ENCODE measurements at places on chromosomes 3 and 15.
A peak's percentile ranks its signal among the peaks of the same experiment; 100 is the strongest.

- DNase-seq, result no peak
Observed at GRCh38 chr3:162597226-162597625, 1100.6 kb downstream of the OTOL1 start.

GRCh38 chr15:60528530-60528929 is 49.6 kb upstream of the ICE2 start:
- peak; percentile 71 for DNase-seq

DNA sequence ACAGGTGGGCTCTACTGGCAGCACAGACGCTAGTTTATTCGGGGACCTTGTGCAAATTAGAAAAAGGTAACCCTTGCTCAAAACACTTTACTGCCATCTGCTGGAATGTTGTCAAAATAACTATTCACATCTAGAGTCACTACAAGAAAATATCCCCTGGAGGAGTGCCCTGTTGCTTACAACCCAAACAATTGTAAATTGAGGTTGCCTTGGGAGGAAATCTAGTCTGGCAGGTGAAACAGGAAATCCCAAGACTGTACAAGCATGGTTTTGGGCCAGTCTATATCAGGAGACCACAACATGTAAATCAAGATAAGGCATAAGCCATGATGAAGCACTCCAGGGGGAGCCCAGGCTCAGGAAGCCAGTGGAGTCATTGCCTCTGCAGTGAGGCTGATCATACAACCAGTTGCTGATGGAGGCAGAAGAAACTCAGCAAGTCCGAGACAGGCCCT is 136.8 kb upstream of the ACP3 start:
- peak; percentile 9 for DNase-seq

DNA sequence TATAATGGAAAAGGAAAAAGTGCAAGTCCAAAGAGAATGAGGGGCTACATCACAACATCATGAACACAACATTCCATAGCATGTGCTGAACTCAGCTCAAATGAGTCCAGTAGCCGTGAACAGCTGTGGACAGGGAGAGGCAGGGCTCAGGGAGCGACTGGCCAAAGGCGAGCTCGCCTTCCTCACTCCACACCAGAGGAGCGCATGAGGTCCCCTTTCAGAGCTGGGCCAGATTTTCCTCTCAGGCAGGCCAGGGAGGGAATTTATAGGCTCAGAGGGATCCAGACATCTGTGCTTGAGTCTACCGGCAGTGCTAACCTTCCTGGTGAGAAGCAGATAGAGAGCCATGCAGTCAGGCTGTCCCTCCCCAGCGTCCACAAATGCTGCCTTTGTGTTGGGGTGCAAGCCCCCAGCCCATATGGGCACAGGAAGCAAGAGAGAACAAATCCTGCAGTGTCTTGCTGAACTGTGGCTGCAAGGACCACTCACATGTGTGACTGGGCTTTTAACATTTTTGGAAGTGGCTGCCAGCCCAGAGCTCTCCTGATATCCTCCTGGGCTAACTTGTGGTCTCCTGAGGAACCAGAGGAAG is 32.5 kb downstream of the ARHGEF3 start:
- DNase-seq, result no peak

- DNase-seq, result no peak
Observed at GRCh38 chr3:38226273-38226672, 39.3 kb upstream of the SLC22A13 start.

- no peak for DNase-seq
Observed at GRCh38 chr3:155179437-155179827, 99.3 kb downstream of the MME start.

- DNase-seq, result no peak
Observed at GRCh38 chr3:115571413-115571812, 51.9 kb upstream of the GAP43 start.

DNA sequence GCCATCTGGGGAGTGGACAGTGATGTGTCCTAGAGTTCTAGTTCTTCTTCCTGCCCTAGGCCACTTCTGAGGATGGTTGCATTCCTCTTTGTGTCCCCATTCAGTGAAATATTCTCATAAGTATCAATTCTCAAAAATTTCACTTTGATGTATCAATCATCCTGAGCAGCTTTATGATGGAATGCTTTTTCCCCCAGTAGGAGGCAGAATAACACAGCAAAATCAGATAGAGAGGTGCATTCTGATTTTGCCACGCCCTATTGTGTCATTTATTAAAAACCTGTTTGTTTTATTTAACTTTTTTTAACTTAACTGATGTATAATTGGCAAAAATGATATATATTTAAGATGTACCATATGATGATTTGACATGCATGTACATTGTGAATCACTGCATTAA is 656.0 kb upstream of the GRM7 start:
- no peak for DNase-seq

- DNase-seq, result no peak
Observed at GRCh38 chr3:64352639-64352992, 127.3 kb upstream of the PRICKLE2 start.

GRCh38 chr3:87901141-87901540 is 157.7 kb downstream of the CGGBP1 start:
- DNase-seq, result no peak

GRCh38 chr15:65163041-65163440 is 22.1 kb downstream of the CLPX start:
- DNase-seq, result no peak

GRCh38 chr3:183151821-183152351 is 10.6 kb downstream of the LAMP3 start:
- DNase-seq, result no peak

GRCh38 chr15:68479406-68479805 is 47.4 kb upstream of the ITGA11 start:
- DNase-seq, result no peak

DNA sequence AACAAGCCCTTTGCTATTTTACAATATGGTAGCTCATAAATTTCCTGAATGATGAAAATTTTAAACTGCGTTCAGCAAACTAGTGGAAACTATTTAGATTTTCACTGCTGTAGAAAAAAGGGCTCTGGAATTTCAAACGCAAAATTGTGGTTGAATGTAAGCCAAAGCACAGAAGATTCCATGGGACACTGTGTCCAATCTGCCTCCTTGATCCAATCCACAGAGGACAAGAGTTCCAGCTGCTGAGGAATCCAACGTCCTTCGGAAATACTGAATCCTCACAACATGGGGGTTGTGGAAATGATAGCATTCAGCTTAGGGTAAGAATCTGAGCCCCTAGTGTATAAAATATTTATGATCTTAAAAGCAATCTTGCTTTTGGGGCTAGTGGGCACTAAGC is 161.0 kb downstream of the PLD1 start:
- DNase-seq, result no peak

- no peak for DNase-seq
Observed at GRCh38 chr15:58876306-58877106, 57.0 kb downstream of the SLTM start.

DNA sequence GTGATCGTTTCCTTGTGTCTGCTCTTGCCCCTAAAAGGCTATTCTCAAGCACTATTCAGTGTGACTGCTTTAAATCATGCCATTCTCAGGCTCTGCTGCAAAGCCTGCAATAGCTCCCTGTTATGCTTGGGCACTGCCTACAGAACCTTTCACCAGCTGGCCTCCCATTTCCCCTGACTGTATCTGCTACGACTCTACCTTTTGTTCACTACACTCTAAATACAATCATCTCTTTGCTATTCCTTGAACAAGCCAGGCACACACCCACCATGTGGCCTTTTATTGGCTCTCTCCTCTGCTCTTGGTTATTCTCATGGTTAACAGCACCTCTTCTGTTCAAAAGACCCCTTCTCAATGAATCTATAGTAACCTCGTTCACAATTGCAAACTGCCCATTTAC is 29.6 kb upstream of the FNDC3B start:
- DNase-seq, result no peak

- DNase-seq, result peak; percentile 35
Observed at GRCh38 chr15:51077221-51078153, 17.2 kb downstream of the TNFAIP8L3 start.

DNA sequence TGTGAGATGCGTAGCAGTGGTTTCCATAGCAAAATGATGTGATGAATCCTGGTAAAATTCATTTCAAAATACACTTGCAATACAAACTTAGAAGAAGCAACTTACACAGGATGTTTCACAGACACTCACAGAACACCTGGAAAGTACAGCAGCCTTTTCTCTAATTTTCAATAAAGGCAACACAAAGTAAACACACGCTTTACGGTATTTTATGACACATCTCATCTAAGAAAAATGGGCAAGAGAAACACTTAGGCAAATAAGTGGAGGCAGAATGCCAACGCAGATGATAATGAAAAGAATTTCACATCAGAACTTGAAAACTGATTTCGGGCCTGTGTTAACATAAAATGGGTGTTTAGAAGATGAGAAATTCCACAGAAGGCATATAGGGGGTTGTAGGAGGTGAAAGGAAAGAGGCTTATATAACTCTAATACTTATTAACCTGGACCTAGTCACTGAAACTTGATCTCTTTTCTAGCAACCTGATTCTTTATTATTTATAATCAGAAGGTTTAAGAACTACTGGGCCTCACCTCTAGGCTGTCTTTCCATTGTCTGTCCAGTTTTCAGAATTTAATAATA is 25.6 kb upstream of the MAP3K13 start:
- DNase-seq, result no peak

DNA sequence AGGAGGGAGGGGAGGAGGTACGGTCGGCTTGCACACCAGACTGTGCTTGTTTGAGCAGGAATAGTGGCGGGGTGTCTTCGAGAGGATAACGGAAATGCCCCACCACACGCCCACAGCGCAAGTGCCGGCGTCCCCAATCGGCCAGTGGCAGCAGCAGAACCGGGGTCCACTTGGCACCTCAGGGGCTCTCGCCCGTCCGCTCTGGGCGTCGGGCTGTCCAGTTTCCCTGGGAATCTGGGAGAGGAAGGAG is 53.7 kb downstream of the CCDC54 start:
- no peak for DNase-seq

DNA sequence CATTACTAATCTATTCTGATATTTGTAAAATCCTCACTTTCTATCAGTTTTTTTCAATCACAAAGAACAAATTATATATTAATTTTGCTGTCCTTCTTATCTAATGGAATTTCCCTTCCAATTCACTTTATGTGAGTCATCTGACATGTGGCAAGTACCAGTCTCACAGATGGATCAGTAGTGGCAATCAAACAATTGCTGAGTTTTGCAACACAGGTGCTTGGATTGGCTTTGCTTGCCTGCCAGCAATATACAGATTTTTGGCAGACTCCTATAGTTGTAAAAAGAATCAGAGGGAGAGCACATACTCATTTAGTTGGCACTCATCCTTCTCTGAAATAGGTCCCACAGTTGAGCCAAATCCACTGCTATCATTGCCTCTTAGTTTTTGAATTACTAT is 83.7 kb downstream of the BCHE start:
- DNase-seq, result no peak

GRCh38 chr15:35867356-35867755 is 321.4 kb upstream of the DPH6 start:
- DNase-seq, result no peak

DNA sequence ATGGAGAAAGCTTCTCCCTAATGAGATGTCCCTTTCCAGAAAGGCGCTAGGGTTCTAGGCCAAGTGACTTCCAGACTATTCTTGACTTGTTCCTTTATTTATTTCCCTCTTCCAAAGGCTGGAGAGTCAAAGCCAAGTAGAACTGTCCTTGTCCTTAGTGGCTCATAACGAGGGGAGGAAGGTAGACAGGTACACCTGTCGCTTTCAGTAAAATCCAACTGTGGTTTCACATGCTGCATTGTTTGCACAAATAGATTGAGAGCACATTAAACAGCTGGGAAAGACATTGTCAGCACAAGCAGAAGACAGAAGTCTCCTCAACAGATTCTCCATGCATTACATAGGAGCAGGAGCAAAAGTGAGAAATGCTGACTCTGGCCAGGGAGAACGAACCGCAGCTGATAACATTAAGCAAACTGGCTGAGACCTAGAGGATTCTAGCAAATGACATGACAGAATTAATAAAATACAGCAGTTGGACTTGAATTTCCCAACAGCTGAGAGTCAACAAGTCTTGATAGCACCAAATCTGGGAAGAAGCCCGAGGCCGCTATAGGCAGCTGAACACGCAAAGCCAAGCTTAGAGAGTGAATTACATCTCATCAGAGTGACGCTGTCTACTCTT is 227.7 kb downstream of the TLE3 start:
- DNase-seq, result no peak

DNA sequence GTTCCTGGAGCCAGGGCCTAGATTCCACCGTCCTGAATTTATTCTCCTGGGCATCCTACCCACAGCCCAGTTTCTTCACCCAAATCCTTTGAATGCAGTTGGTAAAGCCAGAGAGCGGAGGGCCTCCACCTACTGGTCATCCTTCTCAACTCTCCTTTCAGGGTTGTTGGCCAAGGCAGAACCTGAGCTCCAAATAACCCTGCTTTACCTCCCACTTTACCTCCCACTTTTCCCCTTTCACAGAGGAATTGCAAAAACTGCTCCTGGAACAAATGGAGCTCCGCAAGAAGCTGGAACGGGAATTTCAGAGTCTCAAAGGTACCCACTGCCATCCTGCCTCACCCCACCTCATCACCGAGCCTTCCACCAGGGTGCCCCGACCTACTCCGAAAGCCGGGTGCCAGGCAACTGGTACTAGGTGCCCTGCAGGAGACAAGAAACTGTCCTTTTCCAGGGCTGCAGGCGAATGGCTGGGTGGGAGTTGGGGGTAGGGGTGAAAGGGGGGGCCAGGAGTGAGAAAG is 6.8 kb downstream of the SKOR1 start:
- DNase-seq, result no peak
